ENCODE measurements at places on chromosomes 5 and 9.
A peak's percentile ranks its signal among the peaks of the same experiment; 100 is the strongest.

DNA sequence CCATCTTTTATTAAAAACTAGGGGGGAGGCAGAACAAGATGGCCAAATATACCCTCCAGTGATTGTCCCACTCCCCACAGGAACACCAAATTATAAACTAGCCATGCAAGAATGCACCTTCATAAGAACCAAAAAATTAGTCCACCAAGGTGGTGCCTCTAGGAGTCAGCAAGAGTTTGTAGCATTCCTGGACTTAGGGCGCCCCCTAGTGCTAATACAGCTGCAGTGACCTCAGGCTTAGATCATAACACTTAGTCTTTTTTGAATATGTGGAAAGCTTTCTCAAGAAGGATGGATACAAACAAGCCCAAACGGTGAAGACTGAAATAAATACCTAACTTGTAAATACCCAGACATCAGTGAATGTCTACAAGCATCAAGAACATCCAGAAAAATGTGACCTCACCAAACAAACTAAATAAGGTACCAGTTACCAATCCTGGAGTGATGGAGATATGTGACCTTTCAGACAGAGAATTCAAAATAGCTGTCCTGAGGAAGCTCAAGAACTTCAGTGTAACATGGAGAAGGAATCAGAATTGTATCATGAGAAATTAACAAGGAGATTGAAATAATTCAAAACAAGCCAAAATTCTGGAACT is 19.3 kb downstream of the PPIP5K2 start:
- peak; percentile 9 for DNase-seq

DNA sequence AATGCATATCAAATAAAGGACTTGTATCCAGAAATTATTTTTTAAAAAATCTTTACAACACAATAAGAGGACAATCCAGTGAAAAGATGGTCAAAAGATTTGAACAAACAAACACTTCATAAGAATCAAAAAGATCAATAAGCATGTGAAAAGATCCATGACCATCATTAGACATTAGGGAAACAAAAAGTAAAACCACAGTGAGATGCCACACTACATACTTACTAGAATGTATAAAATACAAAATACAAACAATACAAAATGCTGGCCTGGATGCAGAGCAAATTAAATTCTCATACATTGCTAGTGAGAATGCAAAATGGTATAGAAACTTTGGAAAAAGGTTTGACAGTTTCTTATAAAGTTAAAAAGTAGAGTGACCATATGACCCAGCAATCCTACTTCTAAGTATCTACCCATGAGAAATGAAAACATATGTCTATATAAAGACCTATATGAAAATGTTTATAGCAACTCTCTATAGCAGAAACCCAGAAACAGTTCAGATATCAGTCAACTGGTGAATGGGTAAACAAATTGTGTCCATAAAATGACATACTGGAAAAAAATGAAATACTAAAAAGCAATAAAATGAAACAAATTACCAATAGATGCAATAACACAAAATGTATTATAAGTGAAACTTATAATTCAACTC is 426.1 kb downstream of the RAB3C start:
- DNase-seq: no peak

DNA sequence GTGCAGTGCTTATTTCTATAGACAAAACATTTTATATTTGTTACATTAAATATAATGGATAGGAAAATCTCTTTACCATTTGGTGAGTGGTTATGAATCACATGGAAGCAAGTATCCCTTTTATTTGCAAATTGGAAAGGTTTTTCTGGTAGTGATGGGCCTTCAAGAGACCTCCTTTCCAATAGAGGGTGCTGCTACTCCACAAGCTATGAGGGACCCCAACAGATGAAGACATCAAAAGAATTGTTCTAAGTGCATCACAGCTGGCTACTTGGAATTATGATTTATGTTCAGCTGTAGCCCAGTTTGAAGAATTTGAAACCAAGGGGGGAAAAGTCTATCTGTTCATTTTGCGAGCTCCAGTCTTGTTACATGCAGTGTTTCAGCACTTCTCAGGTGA is 493.7 kb upstream of the SGCD start:
- no peak for DNase-seq

DNA sequence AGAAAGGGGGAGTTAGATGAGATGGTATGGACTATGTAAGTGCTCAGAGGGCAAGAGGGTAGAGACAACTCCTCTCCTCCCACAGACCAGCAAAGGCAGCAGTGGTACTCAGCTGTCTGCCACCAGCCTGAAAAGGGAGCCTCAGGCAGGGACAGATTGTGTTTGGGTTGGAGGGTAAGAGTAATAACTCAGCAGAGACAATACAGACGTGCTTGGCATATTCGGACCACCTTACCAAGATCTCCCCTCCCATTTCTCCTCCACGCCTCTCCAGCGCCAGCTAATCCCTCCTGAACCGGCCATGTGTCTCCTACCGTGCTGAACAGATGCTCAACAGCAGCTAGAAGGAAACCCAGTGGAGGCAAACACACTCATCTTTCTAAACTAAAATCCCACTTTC is 180.8 kb downstream of the ASTN2 start:
- no peak for DNase-seq

DNA sequence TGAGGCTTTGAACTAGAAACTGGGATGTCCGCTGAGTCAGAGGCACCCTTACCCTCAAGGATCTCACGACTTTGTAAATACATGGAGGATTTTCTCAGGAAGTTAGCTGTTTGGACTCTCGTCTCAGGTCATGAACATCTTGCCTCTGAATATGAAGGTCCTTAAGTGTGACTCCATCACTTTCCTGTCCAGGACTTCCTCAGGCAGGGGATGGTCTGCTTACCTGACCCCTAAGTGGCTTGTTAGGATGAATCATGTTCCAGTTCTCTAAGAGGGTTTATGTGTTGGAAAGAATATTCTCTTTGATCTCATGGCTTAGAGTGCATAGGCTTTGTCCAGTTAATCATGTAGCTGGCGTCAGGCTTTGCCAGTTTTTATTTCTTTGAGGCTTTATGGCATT is 511.7 kb upstream of the KLF4 start:
- no peak for DNase-seq

- no peak for DNase-seq
Observed at GRCh38 chr5:179497636-179498340, 52.6 kb upstream of the RUFY1 start.

DNA sequence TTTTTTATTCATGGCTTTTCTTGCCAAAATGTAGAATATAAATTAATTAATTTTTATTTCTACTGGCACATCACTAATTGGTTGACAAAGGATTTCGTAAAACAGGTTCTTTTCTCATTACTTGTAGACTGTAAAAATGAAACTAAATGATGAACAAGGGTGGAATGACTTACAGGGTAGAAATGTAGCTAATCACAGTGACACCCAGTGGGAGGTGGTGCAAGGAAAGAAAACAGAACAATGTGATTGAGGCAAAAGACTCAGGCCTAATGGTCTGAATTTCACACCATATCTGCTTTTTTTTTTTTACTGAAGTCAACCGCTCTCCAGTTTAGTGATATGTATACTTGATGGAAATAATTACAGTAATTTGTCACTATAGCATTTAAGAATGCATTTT is 28.9 kb downstream of the GABRG2 start:
- no peak for DNase-seq

DNA sequence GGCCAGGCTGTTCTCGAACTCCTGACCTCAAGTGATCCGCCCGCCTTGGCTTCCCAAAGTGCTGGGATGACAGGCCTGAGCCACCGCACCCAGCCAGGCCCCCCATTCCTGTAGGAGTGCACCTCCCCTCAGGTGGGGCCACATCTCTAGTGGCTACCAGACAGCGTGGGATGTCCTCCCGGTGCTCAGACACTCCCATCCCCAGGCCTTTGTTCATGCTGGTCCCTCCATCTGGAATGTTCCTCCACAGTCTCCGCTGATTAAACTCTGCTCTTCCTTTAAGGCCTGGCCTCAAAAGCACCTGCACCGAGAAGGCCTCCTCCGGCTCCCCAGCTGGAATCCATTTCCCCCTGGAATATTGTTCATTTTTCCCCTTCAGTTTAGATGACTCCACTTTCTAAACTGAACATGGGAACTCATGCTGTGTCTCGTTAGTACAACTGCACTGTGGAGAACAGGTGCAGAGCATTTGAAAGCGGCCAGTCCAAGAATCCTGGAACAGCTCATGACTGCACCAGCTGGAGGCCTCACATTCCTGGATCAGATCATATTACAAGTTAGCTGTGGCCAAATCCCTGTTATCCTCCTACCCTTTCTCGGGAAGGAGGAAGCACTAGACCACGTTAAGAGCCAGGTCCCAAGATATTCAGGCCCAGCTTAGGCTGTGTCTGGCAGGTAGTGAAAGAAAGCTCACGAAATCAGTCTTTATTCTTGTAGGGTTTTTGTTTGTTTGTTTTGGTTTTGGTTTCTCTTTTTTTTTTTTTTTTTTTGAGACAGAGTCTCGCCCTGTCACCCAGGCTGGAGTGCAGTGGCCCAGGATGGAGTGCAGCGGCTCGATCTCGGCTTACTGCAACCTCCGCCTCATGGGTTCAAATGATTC is 10.8 kb upstream of the PRRC2B start:
- DNase-seq: no peak

DNA sequence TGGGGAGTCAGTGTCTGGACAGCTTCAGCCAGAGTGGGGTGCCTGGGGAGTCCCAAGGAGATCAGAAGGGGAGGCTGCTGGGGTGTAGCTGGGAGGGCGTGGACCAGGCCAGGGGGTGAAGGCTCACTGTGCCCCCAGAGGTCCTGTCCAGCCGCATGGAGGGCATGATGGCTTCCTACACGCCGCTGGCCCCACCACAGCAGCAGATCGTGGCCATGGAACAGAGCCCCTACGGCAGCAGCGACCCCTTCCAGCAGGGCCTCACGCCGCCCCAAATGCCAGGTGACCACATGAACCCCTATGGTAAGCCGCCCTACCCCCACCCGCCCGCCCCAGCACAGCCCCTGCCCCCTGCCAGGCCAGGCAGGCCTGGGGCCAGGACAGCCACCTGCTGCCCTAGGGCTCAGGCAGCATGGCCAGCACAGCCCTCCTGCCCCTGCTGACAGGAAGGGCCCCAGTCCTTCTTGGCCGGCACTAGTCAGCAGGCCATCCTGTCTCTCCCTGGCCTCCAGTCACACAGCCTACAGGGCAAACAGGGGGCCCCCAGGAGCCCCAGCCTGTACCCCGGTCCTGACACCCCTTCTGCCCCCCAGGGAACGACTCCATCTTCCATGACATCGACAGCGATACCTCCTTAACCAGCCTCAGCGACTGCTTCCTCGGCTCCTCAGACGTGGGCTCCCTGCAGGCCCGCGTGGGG is 82.1 kb downstream of the LMX1B start:
- DNase-seq: no peak

DNA sequence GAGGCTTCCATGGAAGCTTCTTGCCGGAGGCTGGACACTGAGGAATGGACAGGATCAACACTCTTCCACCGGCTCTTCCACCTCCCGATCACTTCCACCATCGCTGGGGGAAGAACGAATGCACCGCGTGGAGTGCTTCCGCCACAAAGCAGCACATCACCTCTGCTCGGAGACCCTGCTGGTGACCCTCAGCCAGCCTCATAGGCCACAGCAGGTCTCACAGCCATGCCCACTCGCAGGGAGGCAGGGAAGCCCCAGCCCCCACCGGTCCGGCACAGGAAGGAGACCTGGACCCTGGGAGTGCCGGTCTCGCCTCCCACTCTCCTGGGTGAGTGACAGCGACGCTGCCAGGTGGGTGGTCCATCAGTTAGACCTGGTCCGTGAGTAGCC is 4.7 kb downstream of the MRPL36 start:
- DNase-seq: no peak

DNA sequence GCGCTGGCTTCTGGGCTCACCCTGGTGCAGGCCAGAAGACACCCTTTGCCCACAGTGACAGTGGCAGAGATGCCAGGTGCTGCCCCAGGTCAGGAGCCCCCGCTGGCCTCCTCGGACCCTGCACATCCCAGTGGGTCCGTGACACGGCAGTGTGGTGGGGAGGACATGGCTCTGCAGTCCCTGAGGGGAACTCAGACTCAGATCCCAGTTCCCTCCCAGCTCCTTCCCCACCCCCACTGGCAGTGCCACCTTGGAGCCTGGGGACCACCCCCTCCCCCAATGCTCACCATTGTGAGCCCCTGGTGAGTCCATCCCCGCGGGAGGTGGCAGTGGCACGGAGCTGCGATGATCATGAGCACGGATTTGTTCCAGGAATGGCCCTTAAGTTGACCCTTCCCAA is 562 bp upstream of the CCDC187 start:
- no peak for DNase-seq

DNA sequence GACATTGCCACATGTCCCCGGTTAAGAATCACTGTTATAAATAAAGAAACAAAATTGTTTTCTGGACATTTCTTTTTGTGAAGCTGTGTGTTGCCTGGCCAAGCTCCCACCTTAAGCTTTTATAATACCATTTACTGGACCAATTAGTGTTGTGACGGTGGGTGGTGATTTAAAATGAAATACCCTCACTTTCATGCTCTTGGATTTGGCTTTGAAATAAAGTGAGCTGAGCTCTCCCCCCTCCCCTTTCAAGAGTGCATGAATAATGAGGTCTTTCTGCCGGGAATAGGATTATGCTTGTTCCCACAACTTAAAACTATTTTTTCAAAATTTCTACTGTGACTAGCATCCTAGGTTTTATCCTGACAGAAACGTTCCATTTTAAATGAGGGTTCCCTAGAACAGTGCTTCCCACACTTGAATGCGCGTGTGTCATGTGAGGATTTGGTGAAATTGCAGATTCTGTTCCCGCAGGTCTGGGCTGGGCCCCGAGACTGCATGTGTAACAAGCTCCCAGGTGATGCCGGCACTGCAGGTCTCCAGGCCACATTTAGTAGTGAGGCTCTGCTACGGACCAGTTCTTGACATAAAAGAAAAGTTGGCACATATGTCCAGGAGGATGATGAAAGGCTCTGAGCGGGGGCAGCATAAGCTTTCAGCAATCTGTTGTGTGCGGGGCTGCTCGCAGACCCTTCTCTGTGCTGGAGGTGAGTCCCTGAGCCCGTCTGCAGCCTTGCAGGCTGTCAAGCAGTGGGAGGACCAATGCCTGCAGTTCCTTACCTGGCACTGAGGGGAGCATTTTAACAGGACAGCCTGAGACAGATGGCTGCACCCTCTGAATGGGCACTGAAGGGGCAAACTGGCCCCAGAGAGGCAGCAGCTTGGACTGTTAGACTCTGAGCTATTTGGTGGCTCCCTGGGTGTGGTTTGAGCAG is 24.4 kb downstream of the IQGAP2 start:
- no peak for DNase-seq

DNA sequence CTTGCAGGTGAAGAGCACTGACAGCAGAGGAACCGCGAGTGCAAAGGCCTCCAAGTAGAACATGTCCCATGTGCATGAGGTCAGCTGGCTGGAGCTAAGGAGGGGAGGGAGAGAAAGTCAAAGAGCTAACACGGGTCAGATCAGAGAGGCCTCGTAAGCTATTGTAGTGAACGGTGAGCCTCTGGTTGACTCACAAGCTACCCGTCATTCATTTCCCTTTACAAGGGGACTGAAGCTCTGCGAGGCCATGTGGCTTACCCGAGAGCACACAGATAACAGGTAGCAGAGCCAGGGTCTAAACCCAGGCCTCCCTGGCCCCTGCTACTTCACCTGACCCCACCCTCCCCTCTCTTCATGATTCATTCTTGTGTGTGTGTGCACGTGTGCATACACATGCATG is 152.7 kb upstream of the ADRA1B start:
- DNase-seq: no peak

Measured in AG04449 (cell line).